ENCODE measurements at places on chromosomes 7 and 10.

- DNase-seq: no peak
These were observed 29.4 kb downstream of the ZRANB1 start for GRCh38 chr10:124971276-124971675.

DNA sequence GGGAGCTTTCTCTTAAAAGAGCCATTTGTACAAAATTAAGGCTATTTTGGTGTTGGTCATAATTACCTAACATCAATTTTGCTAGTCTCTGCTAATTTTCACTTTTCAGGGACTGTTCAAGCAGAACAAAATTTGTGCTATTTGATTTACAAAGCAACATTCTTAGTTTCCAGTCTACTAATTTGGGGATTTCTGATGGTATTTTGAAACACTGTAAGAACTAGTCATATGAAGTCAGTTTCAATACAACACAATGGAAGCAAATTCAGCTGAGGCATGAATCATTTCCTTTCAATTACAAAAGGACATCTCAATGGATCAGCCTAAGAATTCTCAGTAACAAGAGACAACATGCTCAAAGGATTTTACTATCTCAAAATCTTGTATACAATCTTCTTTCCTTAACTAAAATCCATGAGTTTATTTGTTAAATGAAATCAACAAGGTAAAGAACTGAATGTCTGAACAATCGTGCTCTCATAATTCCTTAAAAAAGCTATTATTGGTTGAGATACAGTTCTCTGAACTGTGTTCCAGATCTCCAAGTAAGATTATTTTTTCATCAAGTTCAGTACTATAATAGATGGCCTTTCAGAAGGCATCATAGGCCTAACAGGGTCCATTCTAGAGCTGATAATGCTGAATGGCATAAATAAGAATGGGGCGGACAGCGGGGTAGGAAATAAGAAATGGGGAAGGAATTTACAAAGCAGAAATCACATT, 144.6 kb downstream of the NRCAM start:
- no peak for DNase-seq

DNA sequence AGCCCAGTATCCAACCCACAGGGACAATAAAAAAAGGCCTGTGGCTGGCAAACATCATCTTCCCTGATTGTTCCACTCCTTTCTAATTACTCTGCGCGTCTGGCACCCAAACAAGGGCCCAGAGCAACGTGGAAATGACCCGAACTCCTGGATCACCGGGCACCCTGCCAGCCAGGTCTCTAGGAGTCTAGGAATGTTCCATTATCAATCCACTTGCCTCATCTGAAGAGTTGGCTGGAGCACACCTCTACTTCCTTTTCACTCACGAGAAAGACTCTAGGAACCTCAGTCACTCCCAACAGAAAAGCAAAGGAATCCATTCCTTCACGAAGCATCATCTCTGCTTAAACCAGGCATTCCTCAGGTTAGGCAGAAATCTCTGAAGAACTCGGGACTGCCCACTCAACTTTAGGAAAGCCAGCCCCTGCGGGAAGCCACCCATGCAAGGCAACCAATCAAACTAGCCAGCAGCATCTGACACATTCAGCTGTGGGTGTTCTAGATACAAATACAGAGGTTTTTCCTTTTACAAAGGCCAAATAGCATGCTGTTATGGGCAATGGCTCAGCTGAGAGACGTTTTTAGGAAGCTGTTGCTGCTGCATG, 37.7 kb downstream of the ATXN7L1 start:
- DNase-seq: peak; percentile 78

DNA sequence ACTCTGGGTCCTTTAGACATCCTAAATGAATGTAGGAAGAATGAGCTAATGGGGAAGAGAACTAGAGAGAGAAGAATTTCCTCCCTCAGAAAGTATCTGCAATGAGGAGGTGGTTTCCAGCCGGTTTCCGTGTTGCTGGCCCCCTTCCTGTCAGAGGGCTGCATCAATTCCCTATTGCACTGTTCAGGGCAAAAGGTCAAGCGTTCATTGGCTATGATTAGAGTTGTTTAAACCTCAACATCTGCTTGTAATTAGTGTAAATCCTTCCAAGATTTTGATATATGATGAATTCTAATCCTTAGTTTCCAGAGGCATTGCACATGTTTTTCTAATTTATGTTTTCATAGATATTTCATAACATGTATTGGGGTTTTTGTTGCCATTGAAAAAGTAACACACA, 107.3 kb upstream of the SGCE start:
- DNase-seq: no peak

DNA sequence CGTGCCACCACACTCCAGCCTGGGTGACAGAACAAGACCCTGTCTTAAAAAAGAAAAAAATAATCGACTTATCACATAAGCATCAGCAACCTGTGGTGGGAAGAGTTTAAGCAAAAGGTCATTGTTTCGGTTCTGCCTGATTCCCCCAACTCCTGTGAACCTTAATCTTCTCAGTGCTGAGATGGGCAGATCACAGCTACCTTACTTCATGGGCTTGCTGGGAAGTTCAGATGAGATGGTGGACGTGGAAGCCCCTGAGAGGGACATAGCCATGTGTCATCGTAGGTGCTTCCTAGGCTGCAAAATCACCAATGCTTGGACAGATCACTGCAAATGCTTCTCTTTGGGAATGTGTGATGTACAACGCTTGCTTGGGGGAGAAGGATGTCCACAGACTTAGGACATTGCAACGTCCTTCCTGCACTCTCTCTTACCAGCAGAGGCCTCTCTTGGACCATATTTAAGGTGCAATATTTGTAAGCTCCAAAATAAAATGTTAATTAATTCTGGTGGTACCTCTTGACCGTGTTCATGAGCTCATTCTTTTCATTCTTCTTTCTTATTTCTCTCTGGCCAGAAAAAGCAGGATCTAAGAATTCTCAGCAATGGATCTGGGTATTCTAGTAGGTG, 8.6 kb downstream of the GJD4 start:
- DNase-seq: no peak

GRCh38 chr10:72133517-72133916, 45.2 kb upstream of the SPOCK2 start:
- no peak for DNase-seq

GRCh38 chr7:18163091-18163490, 135.4 kb upstream of the PRPS1L1 start:
- DNase-seq: no peak

- DNase-seq: no peak
These were observed 98.0 kb upstream of the PIK3CG start for GRCh38 chr7:106767078-106767477.

- no peak for DNase-seq
These were observed 92.3 kb downstream of the ELFN1 start for GRCh38 chr7:1762238-1762945.

DNA sequence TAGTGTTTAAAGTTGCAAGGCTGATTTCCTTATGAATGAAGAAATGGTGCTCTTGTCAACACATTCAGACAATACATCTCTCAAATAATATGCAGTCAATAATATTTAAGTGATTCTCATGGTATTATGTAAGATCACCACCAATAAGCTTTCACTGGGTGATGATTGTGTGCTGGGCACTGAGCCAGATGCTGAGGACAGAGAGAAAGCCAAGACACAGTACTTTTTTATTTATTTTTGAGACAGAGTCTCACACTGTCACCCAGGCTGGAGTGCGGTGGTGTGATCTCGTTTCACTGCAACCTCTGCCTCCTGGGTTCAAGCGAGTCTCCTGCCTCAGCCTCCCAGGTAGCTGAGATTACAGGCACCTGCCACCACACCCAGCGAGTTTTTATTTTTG, 130.6 kb upstream of the LSM8 start:
- no peak for DNase-seq

DNA sequence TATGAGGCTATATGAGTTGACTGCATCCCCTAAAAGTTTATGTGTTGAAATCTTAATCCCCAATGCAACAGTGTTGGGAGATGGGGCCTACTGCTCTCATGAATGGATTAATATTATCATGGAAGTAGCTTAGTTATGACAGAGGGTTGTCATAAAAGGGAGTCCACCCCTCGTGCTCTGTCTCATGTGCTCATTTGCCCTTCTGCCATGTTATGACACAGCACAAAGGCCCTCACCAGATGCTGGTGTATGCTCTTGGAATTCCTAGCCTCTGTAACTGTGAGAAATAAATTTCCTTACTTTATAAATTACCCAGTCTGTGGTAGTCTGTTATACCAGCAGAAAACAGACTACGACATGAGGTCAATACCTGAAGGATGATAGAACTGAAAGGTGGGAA, 17.6 kb upstream of the PANK1 start:
- no peak for DNase-seq

DNA sequence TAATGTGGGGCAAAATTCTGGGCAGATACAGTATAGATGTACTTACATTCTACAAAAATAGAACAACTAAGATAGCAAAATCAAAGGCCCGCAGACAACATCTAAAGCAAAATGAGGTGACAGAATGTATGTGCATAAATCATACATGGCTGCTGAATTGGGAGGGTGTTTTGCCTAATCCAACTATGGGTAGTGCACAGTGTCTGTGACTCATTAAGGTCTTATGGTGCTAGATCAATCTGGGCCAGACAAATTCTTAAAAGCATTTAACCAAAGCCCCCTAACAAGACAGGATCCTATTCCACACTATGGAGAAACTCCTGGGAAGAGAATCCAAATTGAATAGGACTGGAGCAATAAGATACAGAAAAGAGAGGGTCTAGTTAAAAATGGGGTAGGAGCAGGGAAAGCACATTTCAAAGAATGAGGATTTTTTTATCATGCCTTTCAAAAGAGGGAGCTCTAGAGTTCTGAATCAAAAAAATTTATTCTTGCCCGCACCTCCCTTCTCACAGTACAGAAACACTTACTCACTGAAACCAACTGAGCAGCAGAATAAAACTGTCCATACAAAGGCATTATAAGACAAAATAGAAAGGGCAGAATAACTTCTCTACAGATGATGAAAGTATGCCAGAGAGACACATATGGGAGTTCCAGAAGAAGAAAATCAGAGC, 181.3 kb downstream of the RNLS start:
- DNase-seq: no peak

GRCh38 chr10:6008497-6009142, 31.3 kb upstream of the IL15RA start:
- DNase-seq: no peak

DNA sequence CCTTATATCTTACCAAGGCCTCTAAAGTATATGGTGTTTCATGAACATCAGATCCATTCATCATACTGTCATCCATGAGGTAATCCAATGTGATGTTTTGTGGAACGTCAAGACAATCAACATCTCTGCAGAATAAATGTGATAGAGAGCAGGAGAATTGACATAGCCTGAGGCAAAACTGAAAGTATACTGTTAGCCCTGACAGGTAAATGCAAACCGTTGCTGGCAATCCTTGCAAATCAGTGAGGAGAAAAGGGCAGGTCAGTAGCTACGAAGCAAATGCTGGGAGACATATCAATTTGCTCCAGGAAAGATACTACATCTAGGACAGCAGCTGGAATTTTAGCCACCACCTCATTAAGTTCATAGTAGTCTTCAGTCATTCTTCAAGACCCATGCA, 4.5 kb upstream of the CCDC3 start:
- DNase-seq: no peak

GRCh38 chr10:48543182-48543844, 61.6 kb downstream of the ARHGAP22 start:
- no peak for DNase-seq

GRCh38 chr7:83517035-83517700, 131.8 kb downstream of the SEMA3E start:
- no peak for DNase-seq

GRCh38 chr7:112765105-112765504, 25.1 kb downstream of the TMEM168 start:
- no peak for DNase-seq

- no peak for DNase-seq
These were observed 188.7 kb downstream of the DNAJB6 start for GRCh38 chr7:157525491-157525915.

- DNase-seq: no peak
These were observed 84.8 kb upstream of the CCDC6 start for GRCh38 chr10:59991117-59991516.

- DNase-seq: no peak
These were observed 96.6 kb downstream of the AVL9 start for GRCh38 chr7:32591938-32592337.

DNA sequence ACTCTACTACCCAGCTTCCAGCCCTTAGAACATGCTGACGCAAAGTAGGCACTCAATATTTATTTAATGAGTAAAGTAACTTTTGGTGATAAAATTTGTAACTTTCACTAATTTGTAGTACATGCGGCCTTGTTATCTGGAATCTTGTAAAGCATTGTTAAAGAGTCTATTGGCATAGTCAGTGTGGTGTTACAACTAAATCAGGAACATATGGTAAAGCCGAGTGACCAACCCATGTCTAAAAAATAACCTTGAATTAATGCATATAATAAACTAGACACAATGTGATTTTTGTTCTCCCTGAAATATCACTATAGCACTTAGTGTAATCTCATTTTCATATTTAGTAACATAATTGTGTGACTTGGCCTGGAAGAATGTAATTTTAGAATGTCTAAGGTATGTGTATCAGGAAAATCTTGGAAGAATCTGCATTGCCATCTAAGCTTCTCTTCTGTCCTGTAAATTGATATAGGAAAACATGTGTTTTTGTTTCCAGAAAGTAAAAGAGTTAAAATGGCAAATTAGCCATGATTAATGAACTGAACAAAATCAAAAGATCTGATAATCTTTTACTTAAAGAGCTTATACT, 256.7 kb upstream of the GNAI1 start:
- DNase-seq: no peak

DNA sequence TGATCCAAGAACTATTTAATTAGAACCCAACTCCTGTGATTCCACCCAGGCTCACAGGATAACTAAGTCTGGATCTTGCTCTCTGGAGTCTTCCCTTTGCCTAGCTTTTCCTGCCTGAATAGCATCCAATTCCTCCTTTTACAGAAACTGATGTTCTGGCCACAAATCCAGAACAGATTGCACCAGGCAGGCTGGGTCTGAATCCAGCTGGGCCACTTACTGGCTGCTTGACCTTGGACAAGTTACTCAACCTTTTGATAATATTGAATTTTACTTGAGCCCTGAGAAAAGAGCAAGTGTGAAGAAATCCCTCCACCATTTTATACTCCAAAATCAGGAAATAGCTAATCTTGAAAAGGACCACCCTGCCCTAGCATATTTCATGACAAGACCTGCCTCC, 55.5 kb upstream of the SLC35G1 start:
- DNase-seq: no peak

- no peak for DNase-seq
These were observed 43.9 kb downstream of the C10orf143 start for GRCh38 chr10:130066743-130067142.

GRCh38 chr7:99617192-99617781, 541 bp downstream of the ZSCAN25 start:
- DNase-seq: no peak

- no peak for DNase-seq
These were observed 242.9 kb downstream of the PTEN start for GRCh38 chr10:88106366-88106765.

DNA sequence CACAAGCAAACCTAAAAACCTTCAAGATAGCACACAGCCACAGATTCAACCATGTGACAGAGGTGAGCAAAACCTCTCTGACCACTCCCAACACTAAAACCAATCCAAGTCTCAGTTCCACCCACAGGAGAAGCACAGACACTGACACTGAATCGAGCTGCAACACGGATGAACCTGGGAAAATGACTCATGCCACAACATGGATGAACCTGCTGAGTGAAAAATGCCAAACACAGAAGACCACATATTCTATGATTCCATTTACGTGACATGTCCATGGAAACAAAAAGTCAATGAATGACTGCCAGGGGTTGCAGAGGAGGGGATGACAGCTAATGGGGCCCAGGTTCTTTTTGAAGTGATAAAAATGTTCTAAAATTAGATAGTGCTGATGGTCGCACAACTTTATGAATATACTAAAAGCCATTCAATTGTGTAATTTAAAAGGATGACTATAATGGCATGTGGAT, 22.0 kb downstream of the CYTH3 start:
- DNase-seq: no peak
